CD4-positive, alpha-beta memory T cell (primary cell): ENCODE measurements at places on chromosomes 1 and 21.

GRCh38 chr1:41357451-41358101, 3.7 kb upstream of the FOXO6 start:
- no peak for DNase-seq

- no peak for DNase-seq
Measured at GRCh38 chr1:26012864-26013263, 8.7 kb upstream of the EXTL1 start.

GRCh38 chr1:23904748-23905357, 8.3 kb downstream of the CNR2 start:
- DNase-seq: no peak

DNA sequence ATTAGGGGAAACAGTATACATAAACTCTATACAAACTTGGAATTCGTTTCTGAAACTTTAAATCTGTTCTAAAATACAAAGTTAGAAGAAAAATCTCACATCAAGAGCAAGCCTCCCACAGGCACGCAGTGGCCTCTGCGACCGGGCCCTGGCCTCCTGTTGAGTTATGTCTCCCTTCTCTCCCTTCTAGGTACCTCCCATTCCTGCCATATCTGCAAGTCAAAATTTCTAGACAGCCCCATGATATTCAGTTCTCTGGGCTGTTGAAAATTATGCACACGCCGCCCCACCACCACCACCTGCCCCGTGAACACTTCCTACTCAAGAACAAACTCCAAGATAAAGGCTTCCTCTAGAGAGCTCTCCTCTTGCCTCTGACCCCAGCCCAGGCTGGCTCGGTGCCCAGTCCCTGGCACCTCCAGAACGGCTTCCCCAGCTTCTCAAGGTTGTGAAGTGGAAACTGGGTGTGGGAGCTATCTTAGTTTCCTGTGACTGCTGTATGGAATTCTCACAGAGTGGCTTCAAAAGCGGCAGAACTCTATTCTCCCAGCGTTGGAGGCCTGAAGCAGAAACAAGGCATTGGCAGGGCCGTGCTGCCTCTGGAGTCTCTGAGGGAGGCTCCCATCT, 37.7 kb upstream of the LRP8 start:
- DNase-seq: no peak

GRCh38 chr1:178098262-178098661, 4.4 kb downstream of the RASAL2 start:
- no peak for DNase-seq

DNA sequence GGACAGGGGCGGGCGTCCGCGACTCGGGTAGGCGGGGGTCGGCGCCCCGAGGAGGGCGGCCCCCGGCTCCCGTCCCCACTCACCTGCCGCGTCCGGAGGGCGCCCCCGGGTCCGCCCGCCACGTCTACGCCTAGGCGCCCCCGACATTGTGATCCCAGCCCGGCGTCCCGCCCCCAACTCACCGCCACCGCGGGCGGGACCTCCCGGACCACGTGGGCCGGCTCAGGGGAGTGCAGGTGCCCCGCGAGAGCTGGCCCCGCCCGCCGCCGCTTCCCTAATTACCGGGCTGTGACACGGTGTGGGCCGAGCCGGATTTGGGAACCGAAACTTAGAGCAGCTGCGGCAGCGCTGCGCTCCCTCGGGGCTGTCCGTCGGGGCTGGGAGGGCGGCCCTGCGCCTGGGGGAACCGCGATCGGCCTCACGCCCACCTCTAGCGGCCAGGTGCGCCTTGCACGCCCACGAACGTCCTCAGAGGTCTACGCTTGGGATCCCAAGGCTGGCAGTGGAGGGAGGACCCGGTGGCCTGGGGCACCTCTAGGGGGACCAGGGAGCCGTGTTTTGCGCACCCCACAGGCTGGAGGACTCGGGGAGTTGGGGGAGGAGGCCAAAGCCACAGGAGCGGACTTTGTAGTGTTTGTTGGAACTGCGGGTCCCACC, 521 bp upstream of the NADK start:
- peak; percentile 76 for DNase-seq

DNA sequence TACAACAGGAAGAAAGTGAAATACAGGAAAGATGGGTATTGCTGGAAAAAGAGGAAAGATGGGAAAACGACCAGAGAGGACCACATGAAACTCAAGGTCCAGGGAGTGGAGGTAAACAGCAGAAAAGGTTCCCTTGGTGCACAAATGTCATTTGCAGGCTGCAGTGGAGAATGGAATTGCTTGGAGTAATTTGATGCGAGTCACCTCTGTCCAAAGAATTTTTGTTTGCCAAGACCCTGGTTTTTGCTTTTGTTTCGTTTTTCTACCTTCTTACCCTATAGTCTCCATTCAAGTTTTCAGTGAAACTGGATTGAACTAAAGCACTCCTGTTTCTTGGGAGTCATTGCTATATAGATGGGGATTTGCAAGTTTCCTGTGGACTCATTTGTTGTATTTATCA, 464.3 kb downstream of the CAMTA1 start:
- no peak for DNase-seq

DNA sequence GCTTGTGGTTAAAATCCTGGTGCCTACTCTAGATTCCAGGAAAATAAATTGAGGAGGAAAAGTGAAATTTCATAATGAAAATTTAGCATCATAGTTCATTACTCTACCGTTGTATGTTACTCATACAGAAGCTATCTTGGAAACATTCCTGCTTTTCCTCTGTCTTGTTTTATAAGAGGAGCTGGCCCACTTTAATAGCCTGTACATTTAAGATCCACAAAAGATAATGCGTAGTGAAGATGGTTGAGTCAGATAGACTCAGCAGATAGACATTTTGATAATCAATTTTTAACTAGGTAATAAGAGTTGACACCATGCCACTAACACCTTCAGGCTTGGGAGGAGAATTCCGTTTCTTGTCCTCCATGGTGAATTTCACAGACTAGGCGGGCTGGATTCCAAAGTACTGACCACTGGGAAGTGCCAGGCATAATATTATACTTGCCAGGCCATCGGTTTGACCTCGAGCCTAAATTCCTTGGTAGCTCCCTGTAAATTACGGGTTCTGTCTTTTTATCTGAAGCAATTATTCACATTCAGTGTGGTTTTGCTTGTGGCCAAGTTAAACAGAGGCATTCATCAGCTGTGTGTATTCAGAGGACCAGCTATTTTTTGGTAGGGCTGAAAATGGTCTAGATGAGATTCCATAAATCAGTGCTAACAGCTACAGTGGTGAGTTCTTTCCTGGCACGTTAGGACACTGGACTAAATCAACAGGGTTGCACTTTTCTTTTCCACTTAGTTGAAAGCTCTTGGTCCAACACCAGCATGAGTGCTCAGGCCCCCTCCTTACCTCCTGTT, 111.9 kb upstream of the KAZN start:
- DNase-seq: no peak

GRCh38 chr1:116405241-116406135, 32.4 kb downstream of the ATP1A1 start:
- DNase-seq: no peak

DNA sequence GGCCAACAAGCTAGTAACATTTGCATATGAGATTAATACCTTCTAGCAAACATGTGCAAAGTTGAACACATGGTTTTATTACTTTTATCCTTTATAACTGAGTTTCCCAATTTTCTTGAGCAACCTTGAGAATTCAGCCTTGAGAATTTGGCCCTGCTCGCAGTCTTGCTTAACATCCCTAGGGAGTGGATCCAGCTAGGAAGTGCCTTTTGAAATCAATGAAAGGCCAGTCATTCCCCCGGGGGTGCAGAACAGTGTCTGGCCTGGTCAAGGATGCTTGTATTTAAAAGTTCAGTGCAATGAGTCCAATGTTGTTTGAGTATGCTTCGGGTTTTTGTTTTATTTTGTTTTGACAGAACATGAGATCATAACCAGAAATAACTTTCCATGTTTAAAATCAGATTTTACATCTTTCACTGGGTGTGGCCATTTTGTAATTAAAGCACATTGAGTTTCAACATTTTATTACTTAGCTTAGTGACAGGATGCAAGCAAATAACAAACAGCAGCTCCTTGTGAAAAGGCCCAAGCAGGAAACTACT, 16.7 kb downstream of the PALMD start:
- no peak for DNase-seq

DNA sequence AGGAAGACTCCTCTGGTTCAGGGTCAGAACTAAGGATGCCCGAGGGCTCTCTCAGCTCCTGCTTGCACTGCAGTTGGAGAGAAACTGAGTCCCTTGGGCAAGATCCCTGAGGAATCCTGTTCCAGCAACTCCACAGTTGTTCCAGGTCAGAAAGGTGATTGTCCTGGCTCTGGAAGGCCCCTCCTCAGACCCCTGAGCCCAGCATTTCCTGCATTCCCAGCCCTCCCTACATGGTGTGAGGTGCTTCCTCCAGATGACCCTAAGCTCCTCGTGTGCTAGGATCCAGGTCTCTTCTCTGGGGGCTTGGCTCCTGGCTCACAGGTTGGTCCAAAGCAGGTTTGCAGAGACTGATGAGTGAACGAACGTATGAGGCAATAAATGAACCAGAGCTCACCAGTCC, 11.5 kb downstream of the LDLRAD1 start:
- no peak for DNase-seq

DNA sequence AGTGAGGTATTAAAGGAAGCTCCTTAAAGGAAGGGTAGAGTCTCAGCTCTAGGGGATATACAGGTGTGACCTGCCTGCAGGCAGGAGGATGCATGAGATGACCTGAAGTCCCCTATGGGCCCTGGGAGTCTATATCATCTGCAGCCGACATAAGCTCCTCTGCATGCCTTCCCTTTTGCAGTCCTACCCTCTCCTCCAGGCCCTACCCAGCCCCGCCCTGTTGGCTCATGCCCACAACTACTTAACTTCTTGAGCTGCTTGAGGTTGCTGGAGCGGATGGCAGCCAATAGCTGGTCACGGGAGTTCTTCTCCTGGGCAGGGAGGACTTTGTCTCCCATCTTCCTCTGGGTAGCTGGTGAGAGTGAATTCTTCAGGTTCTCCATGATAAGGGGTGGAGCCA, 10.3 kb downstream of the SHISA4 start:
- no peak for DNase-seq

GRCh38 chr1:230550428-230550827, 91.9 kb upstream of the COG2 start:
- DNase-seq: no peak
